Stromal cell of bone marrow (primary cell): ENCODE measurements at places on chromosomes 7 and 10.

DNA sequence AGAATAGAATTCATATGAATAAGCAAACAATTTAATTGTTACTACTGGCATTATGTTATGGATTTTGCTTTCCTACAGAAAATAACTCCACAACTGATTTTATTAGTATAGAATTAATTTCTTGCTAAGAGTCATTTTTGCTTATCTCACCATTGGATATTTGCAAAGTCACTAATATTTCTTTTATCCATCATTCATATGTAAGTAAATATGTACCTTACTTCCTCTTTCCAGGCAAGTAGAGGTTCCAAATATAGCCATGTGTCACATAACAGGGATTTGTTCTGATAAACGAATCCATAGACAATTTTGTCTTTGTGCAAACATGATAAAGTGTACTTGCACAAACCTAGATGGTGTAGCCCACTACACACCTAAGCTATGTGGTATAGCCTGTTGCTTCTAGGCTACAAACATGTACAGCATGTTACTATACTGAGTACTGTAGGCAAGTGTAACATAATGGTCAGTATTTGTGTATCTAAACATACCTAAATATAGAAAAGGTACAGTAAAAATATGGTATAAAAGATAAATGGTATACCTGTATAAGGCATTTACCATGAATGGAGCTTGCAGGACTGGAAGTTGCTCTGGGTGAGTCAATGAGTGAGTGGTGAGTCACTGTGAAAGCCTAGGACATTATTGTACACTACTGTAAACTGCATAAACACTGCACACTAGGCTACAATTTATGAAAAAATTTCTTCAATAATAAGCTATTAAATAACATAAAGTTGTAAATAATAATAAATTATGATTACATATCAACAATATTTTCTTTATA is 18.3 kb downstream of the KLLN start:
- no peak for DNase-seq

DNA sequence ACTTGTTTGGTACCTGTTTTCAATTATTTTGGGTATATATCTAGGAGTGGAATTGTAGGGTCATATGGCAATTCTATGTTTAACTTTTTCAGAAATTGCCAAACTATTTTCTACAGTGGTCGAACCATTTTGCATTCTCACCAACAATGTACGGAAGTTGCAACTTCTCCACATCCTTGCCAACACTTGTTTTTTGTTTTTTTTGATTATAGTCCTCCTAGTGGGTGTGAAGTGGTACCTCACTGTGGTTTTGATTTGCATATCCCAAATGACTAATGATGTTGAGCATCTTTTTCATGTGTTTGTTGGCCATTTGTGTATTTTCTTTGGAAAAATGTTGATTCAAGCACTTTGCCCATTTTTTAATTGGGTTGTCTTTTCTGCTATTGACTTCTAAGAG is 122.1 kb downstream of the RPS24 start:
- DNase-seq, result no peak

- no peak for DNase-seq
Observed at GRCh38 chr7:122018032-122018431, 126.0 kb downstream of the AASS start.

DNA sequence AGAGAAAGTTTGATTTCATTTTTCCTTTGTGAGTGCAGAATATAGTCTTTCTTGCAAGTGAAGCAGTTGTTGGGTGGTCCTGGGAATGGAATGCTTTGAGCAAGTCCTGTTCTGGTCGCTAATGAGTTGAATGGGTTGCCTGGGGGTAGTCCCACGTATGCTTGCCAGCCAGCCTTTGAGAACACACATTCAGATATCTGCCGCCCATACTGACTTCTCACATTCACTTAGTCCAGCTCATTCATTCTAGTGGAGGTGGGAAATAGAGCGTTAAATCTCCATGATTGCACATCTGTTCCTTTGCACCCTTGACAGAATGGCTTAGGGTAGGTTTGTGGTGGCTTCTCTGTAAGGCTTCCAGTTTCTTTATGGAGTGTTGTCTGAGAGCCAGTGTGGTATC is 256.6 kb downstream of the SORCS3 start:
- no peak for DNase-seq

DNA sequence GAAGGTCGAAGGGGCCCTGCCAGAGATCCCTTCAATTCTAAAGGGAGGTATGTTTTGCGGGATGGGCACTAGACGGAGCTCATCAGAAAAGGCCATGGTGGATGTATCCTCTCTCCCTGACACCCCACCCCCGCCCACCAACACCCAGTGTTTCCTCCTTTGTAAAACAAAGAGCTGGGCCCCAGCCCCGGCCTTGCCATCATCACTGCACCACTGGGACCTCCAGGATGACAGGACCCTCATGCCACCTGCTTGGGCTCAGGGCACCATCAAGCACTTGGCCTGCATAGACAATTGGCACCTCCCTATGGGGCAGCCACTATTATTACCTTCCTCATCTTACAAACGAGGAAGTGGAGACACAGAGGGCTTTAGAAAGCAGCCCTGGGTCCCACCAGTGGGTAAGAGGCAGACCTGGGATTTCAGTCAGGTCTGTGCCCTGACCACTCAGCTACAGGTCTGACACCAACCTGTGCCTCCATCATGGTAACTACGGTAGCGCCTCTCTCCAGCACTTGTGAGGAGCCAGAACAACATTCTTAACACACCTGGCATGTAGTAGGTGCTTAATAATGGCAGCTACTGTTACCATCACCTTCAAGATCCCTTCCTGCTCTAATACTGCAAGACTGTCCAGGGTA is 2.0 kb downstream of the CALML3 start:
- no peak for DNase-seq

- DNase-seq, result no peak
Observed at GRCh38 chr7:33054261-33054964, 8.2 kb downstream of the NT5C3A start.

DNA sequence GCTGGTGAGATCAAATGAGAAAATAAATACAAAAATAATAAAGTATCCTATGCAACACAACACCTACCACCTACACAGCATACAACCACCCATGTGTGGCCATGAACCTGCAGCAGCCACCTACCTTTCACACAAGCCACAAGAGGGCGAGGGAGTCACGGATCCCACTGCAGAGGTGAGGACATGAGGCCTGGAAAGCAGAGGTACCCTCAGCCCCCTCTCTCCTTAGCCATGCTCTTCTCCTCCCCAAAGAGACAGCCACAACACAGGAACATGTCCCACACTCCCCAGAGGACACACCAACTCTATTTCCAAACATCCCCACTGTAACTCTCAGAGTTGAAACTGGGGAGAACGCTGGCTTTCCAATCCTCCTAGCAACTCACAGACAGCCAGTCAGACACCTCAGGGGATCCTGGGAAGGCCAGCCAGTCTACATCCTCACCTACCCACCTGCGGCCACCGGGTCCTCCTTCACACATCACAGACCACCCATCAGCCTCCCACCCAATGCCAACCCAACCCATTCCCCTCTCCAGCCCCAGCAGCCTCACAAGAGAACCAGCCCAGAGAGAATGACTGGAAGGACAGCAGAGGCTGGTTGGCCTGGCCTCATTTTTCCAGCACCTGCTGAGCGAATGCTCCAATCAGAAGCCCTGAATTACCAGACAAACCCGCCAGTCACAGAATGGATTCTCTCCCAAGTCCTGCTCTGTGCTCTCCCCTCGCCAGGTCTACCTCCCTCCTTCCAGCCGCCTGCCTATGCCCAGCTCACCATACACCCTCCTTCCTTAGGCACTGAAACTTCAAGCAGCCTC is 18.4 kb downstream of the DLG5 start:
- DNase-seq, result no peak
